ENCODE measurements at places on chromosomes 2 and 18.

- DNase-seq, result peak; percentile 93
Observed at GRCh38 chr2:65382776-65383357, 49.5 kb downstream of the SPRED2 start.

GRCh38 chr2:9380702-9381628 is 42.4 kb downstream of the ITGB1BP1 start:
- DNase-seq, result peak; percentile 35

GRCh38 chr2:134319596-134320254 is 65.9 kb downstream of the MGAT5 start:
- DNase-seq, result no peak

DNA sequence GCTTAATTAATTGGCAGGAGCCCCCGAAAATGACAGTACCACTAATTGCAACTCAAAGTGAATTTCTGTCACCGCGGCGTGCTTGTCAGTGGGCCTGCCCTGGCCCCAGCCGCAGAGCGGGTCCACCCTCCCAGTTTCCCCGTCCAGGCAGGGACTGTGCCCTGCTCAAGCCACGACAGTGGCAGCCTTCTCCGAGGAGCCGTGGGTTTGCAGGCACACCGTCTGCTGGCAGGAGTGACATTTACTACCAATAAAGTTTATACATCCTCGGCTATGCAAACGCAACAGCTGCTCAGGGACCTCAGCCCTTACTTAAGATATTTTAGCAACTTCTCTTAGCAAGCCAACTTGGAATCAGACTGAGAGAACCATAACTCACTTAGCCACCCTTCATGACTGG is 112.7 kb downstream of the GBX2 start:
- no peak for DNase-seq

DNA sequence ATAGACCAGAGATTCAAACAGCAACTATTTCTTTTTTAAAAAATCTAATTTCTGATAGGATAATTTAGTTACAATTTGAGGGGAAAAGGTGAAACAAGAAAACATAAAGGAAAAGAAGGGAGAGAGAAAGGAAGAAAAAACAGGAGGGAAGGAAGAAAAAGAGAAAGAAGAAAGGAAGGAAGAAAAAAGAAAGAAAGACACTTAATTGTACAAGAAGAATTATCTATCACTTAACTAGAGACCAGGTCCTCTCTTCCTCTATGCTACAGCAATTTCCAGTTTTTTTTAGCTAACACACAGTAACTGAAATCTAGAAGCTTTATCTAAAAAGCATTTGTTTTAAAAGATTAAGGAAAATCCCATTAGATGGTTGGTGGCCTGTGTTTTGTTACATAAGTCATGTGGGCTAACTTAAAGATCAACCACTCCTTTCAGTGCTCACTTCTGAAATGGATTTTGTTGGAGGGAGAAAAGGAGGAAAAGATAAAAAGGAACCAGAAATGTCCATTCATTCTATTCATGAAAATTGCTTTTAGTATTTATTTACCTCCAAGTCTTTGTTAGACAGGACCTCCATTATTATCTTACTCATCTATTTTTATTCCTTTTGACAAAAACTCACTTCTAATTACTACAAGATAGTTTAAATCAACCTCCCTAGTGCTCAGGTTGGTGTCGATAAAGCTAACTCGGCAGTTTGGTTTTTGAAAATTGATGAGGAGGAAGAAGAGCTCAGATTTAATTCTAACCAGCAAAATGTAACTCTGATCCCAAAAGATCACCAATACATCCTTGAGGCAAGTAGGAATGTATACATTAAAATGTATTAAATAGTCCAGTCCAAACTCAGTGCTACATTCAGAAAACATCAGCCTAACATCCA is 251.5 kb upstream of the FN1 start:
- no peak for DNase-seq

DNA sequence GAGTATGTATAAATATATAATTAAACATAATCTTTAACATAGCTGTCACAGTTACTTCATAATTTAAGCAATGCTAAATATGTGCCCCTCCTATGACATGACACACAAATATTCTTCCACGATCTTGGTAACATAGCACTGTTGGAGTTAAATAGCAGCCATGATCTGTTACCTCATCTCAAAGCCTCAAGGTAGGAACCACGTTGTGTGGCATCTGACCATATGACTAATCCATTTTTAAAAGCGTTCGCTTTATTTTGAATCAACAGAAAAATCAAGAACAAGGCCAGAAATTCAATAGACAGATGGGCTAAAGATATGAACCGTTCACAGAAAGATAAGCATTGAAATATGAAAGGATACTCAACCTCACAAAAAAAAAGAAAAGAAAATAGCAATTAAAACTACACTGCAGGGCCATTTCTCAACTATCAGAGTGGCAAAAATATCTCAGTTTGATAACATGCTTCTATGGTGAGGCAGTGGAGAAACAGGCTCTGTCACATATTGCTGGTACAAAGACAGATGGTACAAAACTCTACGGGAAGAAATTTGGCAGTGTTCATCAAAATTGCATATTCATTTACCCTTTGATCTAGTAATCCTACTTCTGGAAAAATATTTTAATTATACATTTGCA is 105.9 kb downstream of the TMX3 start:
- no peak for DNase-seq

DNA sequence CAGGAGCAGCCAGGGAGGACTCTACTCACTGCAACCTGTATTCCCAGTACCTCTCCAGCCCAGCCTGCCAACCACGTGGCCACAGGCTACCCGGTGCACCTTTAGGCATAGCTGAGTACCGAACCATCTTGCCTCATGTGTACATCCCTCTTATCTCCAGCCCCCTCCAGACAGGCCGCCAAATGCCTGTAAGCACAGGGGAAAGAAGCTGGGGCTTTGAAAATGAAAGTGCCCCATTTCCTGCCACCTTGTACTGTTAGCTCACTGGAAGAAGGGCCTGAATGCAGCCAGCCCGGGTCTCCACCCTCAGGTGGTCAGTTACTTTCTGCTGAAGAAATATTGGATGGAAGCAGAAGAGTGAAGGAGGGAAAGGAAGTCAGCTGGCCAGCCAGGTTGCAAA is 27.2 kb upstream of the RFX8 start:
- no peak for DNase-seq

DNA sequence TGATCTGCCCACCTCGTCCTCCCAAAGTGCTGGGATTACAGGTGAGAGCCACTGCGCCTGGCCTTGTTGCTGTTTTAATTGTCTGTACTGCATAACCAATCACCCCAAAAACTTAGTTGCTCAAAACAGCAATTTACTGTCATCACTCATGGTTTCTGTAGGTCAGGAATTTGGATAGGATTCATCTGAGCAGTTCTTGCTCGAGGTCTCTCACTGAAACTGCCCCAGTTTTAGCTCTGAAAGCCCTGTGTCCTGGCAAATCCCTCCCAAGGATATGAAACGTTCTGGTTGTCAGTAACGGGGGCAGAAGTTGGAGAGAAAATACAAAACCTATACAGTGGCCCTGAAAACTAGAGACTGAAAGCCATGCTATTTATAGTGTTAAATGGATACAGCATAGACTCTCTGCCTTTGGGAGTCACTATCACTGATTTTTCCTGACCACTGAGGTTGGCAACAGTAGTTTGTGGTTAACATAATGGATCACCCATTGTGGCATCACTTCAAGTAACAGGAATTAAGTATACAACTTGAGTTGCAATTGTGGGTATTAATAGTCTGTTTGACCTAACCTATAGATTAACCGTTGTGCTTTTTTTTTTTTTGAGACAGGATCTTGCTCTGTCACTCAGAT is 27.2 kb upstream of the ERICH2 start:
- DNase-seq, result no peak

GRCh38 chr2:100124761-100125160 is 17.6 kb downstream of the AFF3 start:
- no peak for DNase-seq

- peak; percentile 83 for DNase-seq
Observed at GRCh38 chr2:148643998-148644882, at the start of gene EPC2. Gene EPC2, plus strand, starts transcription at chr2:148644751. Its CDS starts 267 bp downstream, at chr2:148645018.

DNA sequence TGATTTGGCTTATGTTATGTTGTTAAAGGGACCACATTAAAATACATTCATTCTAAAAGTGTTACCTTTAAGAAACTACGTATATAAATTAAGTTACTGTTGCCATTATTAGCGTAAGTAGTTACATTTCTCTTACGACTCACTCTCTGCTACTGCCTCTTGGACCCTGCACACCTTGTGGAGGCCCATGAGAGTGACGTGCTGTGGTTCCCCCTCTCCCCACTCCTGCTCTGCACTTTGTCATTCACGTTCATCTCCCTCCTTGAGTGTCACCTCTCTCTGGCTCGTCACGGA is 830 bp upstream of the MERTK start:
- DNase-seq, result no peak

DNA sequence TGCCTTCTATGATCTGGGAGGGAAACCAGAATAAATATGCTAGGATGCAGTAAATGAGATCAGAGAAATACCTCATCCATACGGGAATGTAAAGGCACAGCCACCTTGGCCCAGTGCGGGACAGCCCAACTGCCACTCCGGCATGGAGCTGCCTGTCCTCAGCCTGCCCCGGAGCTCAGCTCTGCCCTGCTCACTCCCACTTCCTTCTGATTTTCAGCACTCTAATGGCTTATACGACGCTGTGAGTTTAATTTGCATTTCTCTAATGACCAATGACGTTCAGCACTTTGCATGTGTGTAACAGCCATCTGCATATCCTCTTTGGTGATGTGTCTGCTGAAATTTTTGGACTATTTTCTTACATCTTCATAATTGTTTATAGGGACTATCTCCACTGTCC is 172.5 kb upstream of the RAB6C start:
- DNase-seq, result no peak

GRCh38 chr2:188495969-188496431 is 204.3 kb downstream of the GULP1 start:
- no peak for DNase-seq

DNA sequence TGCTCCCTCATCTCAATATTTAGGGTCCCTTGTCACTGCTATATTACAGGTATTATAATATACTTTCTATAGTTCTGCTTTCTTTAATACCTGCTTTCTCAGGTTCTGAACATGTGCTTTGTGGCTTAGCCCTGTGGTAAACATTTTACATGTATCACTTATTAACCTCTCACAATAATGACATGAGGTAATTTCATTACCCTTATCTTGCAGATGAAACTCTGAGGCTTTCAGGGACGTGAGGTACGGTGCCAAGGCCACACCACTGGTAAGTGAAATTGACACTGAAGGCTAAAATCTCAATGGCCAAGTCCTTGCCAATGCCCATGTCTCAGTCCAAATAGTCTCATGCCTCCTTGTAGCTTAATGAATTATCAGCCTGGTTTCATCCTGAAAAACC is 21.7 kb downstream of the LINC00305 start:
- no peak for DNase-seq

DNA sequence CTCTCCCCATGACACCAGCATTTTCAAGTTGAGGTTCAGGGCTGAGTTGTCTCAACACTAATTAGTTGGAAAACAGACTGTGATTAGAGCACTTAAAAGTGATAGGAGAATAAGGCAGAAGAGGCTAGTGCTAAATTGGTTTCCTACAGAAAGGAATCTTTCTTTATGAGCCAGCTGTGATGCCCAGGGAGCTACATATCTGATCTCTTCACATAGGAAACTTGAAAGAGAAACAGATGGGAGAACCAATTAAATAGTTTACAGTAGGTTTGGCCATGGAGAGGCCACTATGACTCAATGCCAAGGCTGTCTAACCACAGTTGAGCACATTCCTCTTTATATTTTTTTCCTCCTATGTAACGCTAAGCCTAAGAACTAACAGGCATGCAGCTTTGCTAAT is 418.3 kb upstream of the CYRIA start:
- DNase-seq, result no peak

DNA sequence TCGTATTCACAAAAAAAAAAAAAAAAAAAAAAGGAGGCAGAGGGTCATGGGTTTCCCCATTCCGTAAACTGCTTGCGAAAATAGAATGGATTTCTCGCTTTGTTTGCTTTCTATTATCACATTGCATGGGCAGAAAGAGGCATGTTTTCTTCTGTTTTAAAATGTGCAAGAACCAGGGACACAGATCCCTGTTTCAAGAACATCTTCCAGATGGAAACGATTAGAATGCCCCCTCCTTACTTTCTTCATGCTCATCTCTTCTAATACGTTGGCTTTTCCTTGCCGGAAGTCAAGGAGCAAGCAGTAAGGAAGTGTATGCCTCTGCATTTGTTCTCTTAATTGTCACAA is 51.0 kb upstream of the ZNF516 start:
- no peak for DNase-seq

- no peak for DNase-seq
Observed at GRCh38 chr18:36814994-36815393, 13.8 kb downstream of the TPGS2 start.

GRCh38 chr2:62857139-62857931 is 151.8 kb downstream of the EHBP1 start:
- no peak for DNase-seq

DNA sequence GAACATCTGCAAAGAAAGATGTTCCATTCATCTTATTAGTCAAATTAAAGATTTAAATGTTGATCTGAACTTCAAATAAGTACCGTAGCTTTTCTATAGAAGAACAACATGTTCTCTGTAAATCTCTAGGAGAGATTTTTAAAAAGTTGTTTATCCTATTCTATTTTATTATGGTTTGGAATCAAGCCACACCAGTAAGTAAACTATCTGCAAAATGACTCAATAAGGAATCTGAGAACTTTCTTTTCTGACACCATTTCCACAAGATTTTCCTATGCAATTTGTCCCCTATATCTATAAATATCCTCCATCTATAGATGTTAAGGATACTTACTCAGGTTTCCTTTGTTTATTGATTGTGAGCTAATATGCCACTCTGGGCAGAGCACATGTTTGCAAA is 736.6 kb downstream of the CBLN2 start:
- no peak for DNase-seq

DNA sequence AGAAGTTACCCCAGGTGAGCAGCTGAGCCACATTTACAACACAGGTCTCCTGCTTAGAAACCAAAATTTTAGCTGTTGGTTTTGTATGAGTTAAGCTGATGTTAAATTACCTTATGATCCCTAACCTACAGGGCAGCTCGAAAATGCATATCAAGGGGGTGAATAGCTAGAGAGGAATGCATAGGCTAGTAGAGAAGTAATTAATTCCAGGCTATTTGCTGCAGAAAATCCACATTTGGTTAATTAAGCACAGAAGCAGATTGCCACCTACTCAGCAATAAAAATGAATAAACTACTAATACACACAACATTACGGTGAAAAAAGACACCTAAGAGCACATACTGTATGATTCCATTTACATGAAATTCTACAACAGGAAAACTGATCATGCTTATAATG is 91.4 kb downstream of the OSBPL1A start:
- DNase-seq, result no peak

DNA sequence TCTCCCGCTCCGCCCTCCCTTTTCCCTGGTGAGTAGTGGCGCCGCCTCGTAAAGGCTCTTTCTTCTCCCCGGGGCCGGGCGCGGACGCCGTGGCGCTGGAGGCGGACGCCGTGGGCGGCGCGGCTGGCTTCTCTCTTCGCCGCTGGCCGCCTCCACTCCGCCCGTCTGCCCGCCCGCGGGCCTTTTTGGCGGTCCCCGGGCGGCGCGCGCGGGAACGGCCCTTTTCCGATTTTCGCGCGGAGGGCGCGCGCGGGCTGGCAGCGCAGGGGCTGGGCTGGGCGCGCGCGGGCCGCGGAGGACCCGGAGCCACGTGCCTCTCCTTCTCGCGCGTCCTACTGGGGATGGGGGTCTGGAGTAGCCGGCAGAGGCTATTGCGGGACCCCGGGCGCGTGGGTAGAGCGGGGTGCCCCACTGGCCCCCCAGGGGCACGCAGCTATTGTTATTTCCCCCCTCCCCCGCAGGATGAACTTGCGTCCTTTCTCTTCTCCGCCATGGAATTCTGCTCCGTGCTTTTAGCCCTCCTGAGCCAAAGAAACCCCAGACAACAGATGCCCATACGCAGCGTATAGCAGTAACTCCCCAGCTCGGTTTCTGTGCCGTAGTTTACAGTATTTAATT is 472 bp downstream of the SLC20A1 start:
- no peak for DNase-seq

- no peak for DNase-seq
Observed at GRCh38 chr2:138391946-138392345, 109.6 kb upstream of the SPOPL start.

All from left colon (tissue), 2 donors.